ENCODE measurements at places on chromosomes 3 and 15. TPM values are rescaled to one million over a fixed set of nuclear protein-coding genes. Genes with fewer than 3 reads are reported as not detected.

Gene MCF2L2
- total RNA-seq, result 1.9 TPM

DNA sequence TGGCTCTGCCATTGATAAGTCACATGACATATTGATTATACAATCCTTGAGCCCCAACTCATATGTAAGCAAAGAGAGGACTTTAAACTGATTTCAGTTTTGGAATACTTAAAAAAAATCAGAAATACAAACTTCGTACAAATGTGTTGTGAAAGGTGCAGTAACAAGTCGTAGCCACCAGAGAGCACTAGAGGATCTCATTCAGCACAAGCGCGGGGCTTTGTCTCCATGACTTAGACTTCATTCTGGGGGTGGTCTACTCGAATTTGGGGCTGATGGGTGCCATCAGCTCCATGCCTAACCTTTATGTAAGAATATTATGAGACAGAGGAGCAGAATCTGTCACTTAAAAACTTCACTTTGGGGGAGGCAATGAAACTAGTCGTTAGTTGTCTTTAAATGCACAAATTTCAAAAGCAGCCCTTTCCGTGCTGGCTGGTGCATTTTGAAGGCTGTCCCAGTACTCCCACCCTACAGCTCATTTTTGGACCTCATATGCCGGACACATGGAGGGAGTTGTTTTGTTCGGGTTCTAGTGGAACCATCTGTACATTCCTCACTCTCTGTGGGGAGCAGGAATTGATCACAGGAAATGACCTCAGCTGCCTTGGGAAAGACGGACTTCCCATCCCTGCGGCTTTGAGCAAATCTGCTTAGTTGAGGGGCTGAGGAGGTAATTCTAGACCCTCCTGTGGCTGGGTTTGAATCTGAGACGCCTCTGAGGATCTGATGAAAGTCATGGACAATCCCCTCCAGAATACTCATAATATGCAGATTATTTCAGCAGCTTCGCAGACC lies 27.5 kb upstream of the MASP1 start:
- H3K27ac ChIP-seq, result no peak overlapping the region
- no peaks in the 10 kb centered on the region for H3K36me3 ChIP-seq
- H3K4me3 ChIP-seq, result no peak overlapping the region

Gene C3orf70
- 13.9 TPM for total RNA-seq

Gene ADAMTS17
- total RNA-seq, result 8.9 TPM

- no peaks in the 10 kb centered on the region for H3K36me3 ChIP-seq
- no peak overlapping the region for H3K27ac ChIP-seq
- H3K27me3 ChIP-seq, result no peaks in the 10 kb centered on the region
- no peak overlapping the region for H3K4me3 ChIP-seq
- DNase-seq, result no peak
Observed at GRCh38 chr3:193589129-193589528, 3.9 kb upstream of the OPA1 start.

Gene KLHL6
- total RNA-seq, result 17.0 TPM

Gene GNB4
- total RNA-seq, result 10.9 TPM

GRCh38 chr3:32082721-32083120 lies 23.7 kb upstream of the GPD1L start:
- no peaks in the 10 kb centered on the region for H3K27me3 ChIP-seq
- H3K27ac ChIP-seq, result peak overlapping the region; percentile 60
- peaks cover 8% of the 10 kb centered on the region for H3K4me1 ChIP-seq
- DNase-seq, result peak; percentile 31
- H3K36me3 ChIP-seq, result no peaks in the 10 kb centered on the region

- H3K4me3 ChIP-seq, result no peak overlapping the region
- no peaks in the 10 kb centered on the region for H3K36me3 ChIP-seq
- no peaks in the 10 kb centered on the region for H3K27me3 ChIP-seq
- no peak for DNase-seq
- H3K27ac ChIP-seq, result peak overlapping the region; percentile 8
Observed at GRCh38 chr3:143535994-143536784, 312.1 kb downstream of the SLC9A9 start.

- no peak for DNase-seq
- no peaks in the 10 kb centered on the region for H3K36me3 ChIP-seq
- no peaks in the 10 kb centered on the region for H3K27me3 ChIP-seq
- H3K27ac ChIP-seq, result no peak overlapping the region
Observed at GRCh38 chr15:55224892-55225291, 28.2 kb upstream of the RSL24D1 start.

- H3K4me1 ChIP-seq, result no peaks in the 10 kb centered on the region
- no peak for DNase-seq
- no peaks in the 10 kb centered on the region for H3K27me3 ChIP-seq
- no peaks in the 10 kb centered on the region for H3K36me3 ChIP-seq
Observed at GRCh38 chr15:20348900-20349773, 192.5 kb downstream of the GOLGA6L6 start.

Gene TRPM1
- not detected for total RNA-seq

- DNase-seq, result no peak
- H3K4me3 ChIP-seq, result no peak overlapping the region
- H3K36me3 ChIP-seq, result no peaks in the 10 kb centered on the region
- no peaks in the 10 kb centered on the region for H3K27me3 ChIP-seq
- no peak overlapping the region for H3K27ac ChIP-seq
Observed at GRCh38 chr3:97530691-97531090, 233.9 kb upstream of the ARL6 start.

Gene CHRFAM7A
- total RNA-seq, result 0.16 TPM

Gene RLBP1
- not detected for total RNA-seq

Gene NR2E3
- total RNA-seq, result not detected

GRCh38 chr3:71372241-71372768 lies 211.2 kb downstream of the FOXP1 start:
- H3K4me3 ChIP-seq, result no peak overlapping the region
- no peaks in the 10 kb centered on the region for H3K27me3 ChIP-seq
- no peaks in the 10 kb centered on the region for H3K4me1 ChIP-seq
- DNase-seq, result peak; percentile 34
- H3K36me3 ChIP-seq, result no peaks in the 10 kb centered on the region

- no peaks in the 10 kb centered on the region for H3K27me3 ChIP-seq
- no peak for DNase-seq
- no peak overlapping the region for H3K4me3 ChIP-seq
- no peaks in the 10 kb centered on the region for H3K4me1 ChIP-seq
Observed at GRCh38 chr3:170614214-170614966, 28.5 kb upstream of the SLC7A14 start.

Gene C3orf85
- 14.8 TPM for total RNA-seq

DNA sequence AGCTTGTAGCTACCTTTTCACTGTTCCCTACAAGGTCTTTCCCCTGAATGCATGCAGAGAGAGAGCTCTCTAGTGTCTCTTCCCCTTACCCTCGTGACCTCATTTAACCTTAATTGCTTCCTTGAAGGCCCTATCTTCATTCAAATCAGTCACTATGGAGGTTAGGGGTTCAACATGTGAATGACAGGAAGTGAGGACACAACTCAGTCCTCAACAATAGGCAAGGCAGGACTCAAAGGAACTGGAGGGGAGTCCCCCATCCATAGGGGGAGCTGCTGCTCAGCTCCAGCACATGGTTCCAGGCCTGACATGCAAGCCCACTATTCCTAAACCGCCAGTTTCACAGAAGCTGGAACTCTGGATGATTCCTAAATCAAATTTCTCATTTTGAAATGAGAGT lies 33.8 kb upstream of the GYG1 start:
- no peaks in the 10 kb centered on the region for H3K4me1 ChIP-seq
- H3K27me3 ChIP-seq, result no peaks in the 10 kb centered on the region
- DNase-seq, result no peak
- H3K36me3 ChIP-seq, result no peaks in the 10 kb centered on the region
- no peak overlapping the region for H3K4me3 ChIP-seq

DNA sequence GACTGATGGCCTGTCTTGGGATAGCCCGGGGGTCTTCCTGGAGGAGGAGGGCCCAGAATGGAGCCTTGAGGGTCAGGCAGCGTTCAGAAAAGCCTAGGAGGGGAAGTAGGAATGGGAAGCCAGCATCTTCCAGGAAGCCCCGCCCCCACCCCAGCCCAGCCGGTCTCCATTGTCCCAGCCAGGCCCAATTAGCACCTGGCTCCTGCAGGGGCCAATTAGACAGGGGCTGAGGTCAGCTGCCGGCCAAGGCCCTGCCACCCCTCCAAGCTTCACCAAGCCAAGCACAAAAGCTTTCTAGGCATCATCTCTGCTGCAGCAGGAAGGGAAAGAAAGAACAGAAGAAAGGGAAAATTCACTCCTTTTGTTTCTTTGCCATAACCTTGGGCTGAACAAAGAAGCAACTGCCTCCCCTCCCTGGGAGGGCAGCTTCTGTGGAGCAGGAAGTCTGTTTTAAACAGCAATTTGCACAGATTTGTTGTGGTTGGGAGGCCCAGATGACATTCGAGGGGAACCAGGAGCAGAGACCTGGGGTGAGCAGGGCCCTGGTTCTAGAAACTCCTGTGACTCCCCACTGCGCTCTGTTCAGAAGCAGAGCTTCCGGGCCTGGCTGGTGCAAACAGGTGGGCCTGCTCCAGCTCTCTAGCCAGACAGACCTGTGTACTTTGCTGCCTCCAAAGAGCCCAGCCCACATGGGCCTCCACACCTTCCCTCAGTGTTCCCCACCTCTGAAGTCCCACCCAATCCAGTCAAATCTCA lies 47.7 kb downstream of the CYP11A1 start:
- H3K4me3 ChIP-seq, result no peak overlapping the region
- DNase-seq, result no peak
- H3K36me3 ChIP-seq, result no peaks in the 10 kb centered on the region
- H3K27me3 ChIP-seq, result no peaks in the 10 kb centered on the region
- H3K27ac ChIP-seq, result no peak overlapping the region
- H3K4me1 ChIP-seq, result peaks cover 7% of the 10 kb centered on the region

DNA sequence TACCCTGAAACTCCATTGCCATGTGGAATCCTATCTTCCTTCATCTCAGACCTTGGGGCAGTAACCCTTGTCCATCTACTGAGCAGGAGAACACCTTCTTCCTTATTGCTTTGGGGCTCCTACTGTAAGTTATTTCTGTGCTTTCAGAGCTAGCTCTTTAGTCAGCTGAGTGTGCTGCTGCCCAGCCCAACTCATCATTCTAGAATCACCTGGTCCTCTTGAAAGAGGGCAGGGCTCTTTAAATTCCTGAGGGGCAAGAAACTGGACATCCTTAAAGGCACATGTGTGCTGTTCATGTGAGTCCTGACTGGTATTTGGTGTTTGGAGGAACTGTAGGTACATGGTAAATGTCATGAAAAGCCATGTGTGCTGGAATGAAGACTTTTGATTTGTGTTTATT lies 140.9 kb downstream of the ARNT2 start:
- H3K27me3 ChIP-seq, result no peaks in the 10 kb centered on the region
- H3K4me3 ChIP-seq, result no peak overlapping the region
- H3K27ac ChIP-seq, result no peak overlapping the region
- DNase-seq, result no peak
- H3K36me3 ChIP-seq, result no peaks in the 10 kb centered on the region

Gene MME
- 0.95 TPM for total RNA-seq

DNA sequence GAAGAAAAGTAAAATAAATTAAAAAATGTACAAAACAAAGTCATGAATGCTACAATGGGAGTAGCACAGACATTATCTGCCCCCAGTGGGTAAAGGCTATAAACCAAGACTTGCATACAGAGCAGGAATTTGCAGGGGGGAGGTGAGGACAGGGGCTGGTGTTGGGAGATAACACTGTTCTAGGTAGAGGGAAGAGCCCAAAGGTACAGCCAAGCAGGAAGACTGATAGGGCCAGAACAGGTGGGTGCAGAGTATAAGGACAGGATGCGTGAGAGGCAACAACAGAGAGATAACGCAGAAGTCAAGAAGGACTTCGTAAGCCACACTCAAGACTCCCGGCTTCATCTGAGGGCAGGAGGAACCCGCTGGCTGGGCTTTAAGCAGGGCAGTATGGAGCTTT lies 146.5 kb downstream of the CTNNB1 start:
- H3K4me1 ChIP-seq, result no peaks in the 10 kb centered on the region
- H3K27me3 ChIP-seq, result no peaks in the 10 kb centered on the region
- DNase-seq, result no peak

DNA sequence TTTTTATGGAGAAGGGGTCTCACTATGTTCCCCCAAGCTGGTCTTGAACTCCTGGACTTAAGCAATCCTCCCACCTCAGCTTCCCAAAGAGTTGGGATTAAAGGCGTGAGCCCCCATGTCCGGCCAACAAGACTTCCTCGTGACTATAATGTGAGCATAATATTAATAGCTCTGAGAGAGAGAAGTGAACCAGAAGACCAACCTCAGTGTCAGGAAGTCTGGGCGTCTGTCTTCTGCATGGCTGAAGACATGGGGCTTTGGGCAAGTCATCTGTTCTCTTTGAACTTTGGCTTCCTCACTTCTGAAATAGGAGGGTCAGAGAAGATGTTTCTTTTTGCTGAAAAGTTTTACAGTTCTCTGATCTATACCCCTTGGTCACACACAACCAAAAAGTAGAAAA lies 92.1 kb downstream of the SLC49A4 start:
- H3K27me3 ChIP-seq, result no peaks in the 10 kb centered on the region
- H3K4me3 ChIP-seq, result no peak overlapping the region
- H3K4me1 ChIP-seq, result no peaks in the 10 kb centered on the region

Gene CPB1
- 0.41 TPM for total RNA-seq

Gene TMEM207
- not detected for total RNA-seq

DNA sequence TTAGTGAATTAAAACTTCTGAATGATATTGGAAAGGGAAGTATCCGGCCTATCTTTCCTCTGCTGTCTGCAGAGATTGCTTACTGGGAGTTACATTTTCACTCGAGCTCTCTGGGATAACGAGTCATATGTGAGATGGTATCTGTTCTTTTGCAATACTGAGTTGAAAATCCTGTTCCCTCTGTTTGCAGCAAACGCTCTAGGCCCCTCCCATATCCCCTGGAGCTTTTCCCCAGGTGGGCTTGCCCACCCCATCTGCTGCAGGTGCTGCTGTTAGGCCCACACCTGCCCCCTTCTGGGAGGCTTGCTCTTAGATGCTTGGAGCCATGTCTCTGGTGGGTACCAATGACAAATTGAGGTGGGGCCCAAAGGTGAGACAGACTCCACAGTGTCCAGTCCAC lies 42.7 kb upstream of the MTMR10 start:
- no peak for DNase-seq
- no peak overlapping the region for H3K27ac ChIP-seq
- H3K36me3 ChIP-seq, result no peaks in the 10 kb centered on the region
- no peaks in the 10 kb centered on the region for H3K27me3 ChIP-seq
- H3K4me3 ChIP-seq, result no peak overlapping the region
